Activated CD8-positive, alpha-beta memory T cell treated with anti-CD3 and anti-CD28 coated beads for 24 hours (primary cell): ENCODE measurements at places on chromosomes 2 and 18.

- no peak for DNase-seq
These were observed 96.4 kb downstream of the SLC8A1 start for GRCh38 chr2:40355451-40355850.

- DNase-seq, result no peak
These were observed 141.1 kb downstream of the METTL4 start for GRCh38 chr18:2430191-2430590.

GRCh38 chr2:186884587-186884986 lies 35.6 kb upstream of the ZSWIM2 start:
- DNase-seq, result no peak

DNA sequence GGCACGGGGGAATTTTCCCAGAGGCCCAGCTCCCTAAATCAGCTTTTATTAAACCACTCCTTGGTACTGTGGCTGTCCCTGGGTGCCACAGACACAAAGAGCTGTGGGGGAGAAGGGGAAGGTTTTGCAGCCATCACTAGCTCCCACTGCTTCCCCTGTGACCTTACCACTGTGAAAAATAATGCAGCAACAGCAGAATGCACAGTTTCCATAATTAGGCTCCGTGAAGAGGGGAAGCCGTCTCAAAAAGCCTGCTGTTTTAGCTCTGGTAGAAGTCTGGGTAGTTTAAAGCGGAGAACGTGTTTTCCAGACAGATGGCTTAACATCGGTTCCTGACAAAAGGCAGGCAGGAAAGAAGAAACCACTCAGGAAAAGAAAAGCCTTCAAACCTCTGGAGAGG lies 27.5 kb upstream of the CAB39 start:
- DNase-seq, result no peak

DNA sequence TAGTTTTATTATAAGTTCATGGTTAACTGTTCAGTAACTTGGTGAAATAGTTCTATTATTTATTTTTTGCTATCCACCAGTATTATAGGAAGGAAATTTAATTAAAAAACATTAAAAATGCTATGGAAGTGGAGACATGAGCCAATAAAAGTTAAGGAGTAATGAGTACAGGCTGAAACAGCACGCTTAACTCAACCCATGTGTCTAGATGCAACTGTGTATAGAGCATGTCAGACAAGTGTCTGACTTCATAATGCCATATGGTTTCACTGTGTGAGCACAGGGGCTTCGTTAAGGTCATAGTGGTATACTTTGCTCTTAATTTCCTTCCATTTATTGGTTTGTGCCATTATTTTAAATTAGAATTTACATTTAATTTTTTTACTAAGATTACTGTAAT lies 566.8 kb upstream of the NRP2 start:
- no peak for DNase-seq

GRCh38 chr2:216109962-216110614 lies 940 bp downstream of the XRCC5 start:
- no peak for DNase-seq

- peak; percentile 55 for DNase-seq
These were observed 32.6 kb downstream of the CIB4 start for GRCh38 chr2:26608557-26608956.
